ENCODE measurements at places on chromosomes 7 and 10. TPM values are rescaled to one million over a fixed set of nuclear protein-coding genes. Genes with fewer than 3 reads are reported as not detected.

SEMA3D gene
- 4.0 TPM for polyA plus RNA-seq

SFRP5 gene
- not detected for polyA plus RNA-seq

- H3K36me3 ChIP-seq, result no peaks in the 10 kb centered on the region
- H3K27ac ChIP-seq, result peak overlapping the region; percentile 23
- H3K4me1 ChIP-seq, result peaks cover 40% of the 10 kb centered on the region
- peak; percentile 97 for DNase-seq
- no peak overlapping the region for H3K4me3 ChIP-seq
- H3K27me3 ChIP-seq, result no peaks in the 10 kb centered on the region
Observed at GRCh38 chr7:102991540-102992214, 78.9 kb downstream of the LRRC17 start.

DNA sequence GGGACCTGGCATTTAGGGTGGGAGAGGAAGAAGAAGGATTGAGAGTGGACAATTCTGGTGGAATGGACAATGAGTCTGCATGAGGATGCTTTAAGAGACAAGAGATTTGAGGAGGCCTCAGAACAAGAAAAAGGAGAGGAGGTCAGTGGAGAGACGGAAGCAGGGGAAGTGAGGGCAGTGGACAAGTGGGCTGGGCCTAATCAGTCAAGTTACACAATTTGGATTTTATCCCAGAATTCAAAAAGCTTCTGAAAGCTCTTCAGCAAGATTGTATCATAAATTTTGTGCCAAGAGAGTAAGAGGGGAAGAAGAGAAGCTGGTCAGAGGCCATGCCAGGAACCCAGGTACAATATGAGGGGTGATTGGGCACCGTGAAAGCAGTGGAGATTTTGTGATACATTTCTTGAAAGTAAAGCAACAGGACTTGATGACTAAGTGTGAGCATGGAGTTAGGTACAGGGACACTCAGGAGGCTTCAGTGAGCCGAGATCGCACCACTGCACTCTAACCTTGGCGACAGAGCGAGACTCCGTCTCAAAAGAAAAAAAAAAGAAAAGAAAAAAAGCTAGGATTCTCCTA is 19.3 kb upstream of the TSPAN13 start:
- H3K27ac ChIP-seq, result no peak overlapping the region
- H3K4me1 ChIP-seq, result no peaks in the 10 kb centered on the region
- DNase-seq, result no peak
- no peaks in the 10 kb centered on the region for H3K27me3 ChIP-seq
- H3K36me3 ChIP-seq, result no peaks in the 10 kb centered on the region

DNA sequence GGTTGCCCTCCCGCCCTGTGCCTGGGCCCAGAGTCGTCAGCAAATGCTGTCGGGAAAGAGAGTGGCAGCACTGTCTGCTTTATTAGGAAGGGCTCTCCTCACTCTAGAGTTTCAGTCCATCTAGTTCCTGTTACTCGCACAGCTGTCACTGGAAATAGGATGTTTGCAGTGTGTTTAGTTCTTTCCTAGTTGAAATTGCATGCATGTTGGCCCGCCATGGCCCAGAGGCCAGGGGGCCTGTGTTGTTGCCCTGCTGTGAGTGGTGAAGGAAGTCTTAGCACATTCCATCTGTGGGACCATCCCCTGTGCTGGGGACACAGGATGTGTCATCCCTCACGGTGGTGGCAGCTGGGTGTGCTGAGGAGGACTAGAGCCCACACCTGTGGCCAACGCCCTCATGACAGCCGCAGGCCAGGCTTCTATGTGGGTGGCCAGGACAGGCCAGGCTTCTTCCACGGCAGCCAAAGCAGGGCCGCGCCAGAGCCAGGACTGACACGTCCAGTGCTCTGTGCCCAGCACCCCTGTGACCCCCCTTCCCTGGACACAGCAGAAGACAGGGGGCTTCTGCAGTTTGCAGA is 45.4 kb downstream of the ZNF467 start:
- no peaks in the 10 kb centered on the region for H3K4me1 ChIP-seq
- DNase-seq, result no peak
- H3K27me3 ChIP-seq, result no peaks in the 10 kb centered on the region

DNA sequence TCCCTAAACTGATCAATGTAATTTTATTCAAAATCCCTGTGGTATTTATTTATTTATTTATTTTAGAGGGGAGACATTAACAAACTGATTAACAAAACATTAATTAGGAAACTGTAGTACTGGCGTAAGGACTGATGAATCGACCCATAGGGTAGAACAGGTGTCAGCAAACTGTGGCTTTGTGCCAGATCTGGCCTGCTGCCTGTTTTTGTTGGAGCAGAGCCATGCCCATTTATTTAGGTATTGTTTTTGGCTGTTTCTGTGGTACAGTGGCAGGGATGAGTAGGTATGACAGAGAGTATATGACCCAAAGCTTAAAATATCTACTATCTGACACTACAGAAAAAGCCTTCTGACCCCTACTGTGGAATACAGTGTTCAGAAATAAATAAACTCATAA is 332.5 kb upstream of the ETV1 start:
- H3K4me1 ChIP-seq, result peaks cover 3% of the 10 kb centered on the region
- H3K27ac ChIP-seq, result no peak overlapping the region
- H3K4me3 ChIP-seq, result no peak overlapping the region

- peaks cover 21% of the 10 kb centered on the region for H3K4me1 ChIP-seq
- 0 out of 2 replicates have a peak overlapping the region, but pooled peaks have one; percentile 20 for H3K4me3 ChIP-seq
- no peaks in the 10 kb centered on the region for H3K27me3 ChIP-seq
- H3K36me3 ChIP-seq, result peaks cover 32% of the 10 kb centered on the region
Observed at GRCh38 chr7:56097700-56098099, 4.9 kb upstream of the PHKG1 start.
